ENCODE measurements at places on chromosomes 2 and 18. TPM values are rescaled to one million over a fixed set of nuclear protein-coding genes. Genes with fewer than 3 reads are reported as not detected.

Gene MAIP1
- polyA plus RNA-seq = 27.7 TPM

Gene WNT6
- 0.20 TPM for polyA plus RNA-seq

Gene PCARE
- 0.03 TPM for polyA plus RNA-seq

DNA sequence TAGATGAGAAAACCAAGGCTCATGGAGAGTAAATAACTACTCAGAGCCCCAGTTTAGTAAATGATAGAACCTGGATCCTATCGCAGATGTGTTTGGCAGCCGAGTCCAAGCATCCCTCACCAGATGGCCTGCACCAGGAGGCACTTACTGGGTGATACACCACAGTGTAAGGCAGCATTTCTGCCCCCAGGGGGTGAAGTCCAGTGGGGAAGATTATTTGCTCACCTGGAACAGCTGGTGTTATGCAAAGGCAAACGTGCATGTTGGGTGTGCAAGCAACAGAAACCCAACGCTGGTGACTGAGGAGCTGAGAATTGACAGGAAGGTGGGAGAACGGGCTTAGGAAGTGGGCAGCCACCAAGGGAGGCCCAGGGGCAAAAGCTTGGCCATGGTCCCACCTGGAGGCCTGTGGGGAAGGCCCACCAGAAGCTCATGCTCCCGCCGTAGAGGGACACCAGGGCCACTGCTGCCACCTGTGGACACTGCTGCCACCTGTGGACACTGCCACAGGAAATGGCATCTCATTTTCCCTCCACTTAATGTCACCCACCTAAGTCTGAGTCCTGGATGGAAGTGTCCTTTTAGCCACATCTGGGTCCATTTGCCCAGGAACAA is 100.6 kb downstream of the TFCP2L1 start:
- no peak for DNase-seq

DNA sequence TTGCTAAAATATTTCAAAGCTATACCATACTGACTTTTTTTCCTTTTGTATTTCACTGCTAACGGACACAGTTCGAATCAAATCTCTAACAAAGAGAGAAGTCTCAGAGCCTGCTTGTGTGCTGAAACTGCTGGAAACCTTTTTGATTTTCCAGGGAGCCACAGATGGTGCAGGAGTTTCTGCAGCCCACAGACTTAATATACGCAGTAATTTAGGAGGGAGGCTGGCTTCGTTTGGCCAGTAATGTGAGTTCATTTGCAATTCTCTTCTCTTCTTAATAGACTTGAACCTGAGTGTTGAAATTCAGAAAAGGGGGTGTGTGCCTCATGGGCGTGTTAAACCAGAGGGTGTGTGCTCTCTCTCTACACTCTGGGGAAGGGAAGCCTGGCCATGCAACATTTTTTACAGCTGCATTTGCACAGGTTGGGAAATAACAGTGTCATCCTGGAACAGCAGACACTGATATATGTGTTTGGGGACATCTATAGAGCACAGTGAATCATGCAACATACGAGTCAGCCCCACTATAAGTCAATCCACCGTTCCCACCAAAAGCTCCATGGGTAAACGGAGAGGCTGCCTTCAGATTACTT is 333.0 kb downstream of the CLIP4 start:
- DNase-seq = no peak

All from psoas muscle (tissue), 8 donors.